ENCODE measurements at places on chromosomes 13 and 19.

DNA sequence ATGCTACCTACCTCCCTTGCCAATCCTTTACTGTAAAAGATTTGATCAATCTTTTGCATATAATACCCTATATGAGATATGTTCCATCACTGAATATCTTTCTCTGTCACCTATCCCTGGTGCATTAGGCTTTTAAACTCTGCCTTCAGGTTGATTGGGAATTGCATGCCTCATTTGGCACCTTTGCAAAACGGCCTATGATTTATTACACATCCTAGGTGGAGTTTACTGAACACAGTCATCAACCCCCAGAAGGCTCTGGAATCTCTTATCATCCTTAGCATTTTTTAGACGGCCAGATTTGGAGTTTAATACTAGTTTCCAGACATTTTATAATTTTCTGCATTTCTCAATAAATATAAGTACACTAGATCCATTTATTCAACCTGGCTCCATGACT is 448.4 kb upstream of the SLC10A2 start:
- no peak for DNase-seq

DNA sequence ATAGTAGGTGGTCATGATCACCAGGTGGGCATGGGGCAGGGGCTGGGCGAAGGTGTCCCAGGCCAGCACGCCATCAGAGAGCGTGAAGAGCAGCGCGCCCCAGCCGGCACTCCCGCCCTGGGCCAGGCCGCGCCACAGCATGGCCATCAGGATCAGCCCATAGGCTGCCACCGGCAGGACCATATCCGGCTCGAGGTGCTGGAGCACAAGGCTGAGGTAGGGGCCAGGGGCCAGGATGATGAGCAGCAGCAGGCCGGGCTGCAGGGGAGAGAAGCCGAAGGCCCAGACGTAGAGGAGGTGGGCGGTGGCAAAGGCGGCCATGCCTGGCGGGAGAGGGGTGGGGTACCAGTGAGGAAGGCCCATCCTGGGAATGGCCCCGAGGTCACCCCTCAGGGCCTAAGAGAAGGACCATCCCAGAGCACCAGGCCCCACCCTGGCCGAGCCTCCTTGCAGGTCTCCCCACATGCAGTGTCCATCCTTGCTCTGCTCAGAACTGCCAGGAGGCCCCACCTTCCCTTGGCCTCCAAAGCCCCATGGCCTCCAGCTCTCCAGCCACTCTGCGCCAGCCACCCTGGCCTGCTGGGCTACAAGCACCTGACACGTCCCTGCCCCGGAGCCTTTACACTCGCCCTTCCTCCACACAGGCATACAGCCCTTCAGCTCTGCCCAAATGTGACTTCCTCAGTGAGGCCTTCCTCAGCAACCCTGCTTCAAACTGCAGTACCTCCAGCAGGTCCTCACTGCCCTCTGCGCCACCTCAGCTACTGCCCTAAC is 1.1 kb downstream of the TMEM86B start:
- no peak for DNase-seq

DNA sequence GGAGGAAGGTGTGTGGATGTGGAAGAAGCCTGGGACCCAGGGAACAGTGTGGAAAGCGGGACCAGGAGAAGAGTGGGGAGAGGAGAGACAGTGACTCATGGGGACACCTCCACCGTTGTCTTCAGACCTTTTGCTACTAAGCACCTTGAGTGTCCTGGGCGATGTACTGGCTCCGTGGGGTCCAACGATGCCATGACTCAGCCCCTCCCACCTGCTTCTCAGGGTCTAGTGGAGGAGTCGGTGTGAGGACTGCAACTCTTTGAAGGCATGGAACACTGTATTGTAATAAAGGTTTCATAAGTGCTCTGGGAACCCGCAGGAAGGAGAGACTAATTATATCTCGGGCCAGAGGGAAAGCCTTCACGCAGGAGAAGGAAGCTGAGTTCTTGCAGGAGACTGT is 166.9 kb upstream of the KL start:
- DNase-seq, result no peak

GRCh38 chr13:99960663-99961311 is 10.8 kb downstream of the ZIC5 start:
- peak; percentile 51 for DNase-seq

DNA sequence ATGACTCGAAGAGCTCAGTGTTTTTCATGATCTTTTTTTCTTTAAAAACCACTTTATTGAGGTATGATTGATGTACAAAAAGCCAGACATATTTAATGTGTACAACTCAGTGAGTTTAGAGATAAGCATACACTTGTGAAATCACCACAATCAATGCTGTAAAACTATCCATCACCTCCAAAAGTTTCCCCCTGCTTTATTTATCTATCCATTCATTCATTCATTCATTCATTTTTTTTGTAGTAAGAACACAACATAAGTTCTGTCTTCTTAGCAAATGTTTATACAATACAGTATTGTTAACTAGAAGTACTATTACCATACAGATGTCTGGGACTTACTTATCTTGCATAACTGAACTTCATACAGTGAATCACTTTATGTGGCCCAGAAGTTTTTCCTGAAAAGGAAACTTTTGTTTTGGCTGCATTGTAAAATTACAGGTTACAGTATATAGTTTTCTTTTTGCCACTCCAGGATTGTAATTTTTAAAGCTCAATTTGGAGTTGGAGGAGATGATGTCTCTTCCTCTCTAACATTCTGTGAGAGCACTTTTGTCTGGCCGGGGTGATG is 6.7 kb downstream of the RAP2A start:
- DNase-seq, result no peak

DNA sequence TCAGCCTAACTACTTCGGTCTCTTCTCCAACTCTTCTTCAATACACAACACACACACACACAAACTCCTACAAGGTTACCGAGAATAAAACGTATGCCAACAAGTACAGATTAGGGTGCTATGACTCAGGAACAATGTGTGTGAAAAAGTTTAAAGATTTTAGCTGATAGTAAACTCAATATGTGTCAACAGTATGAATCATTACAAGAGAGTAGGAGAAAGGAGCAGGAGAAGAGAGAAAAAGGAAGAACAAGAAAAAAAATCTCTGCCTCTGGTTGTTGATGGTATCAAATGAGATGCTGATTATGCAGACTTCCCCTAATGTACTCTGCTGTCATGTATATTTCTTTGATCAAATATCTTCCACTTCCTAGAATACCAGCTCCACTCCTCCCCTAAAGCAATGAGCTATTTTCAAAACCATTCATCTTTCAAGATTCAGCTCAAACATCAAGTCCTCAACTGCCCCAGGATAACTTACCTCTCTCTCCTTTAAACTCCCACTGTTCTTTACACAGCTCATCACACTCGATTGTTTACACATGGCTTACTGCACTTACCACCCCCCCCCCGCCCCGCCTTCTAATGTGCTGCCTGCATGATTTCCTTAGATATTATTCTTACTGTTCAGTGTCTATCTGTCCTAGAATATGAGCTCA is 95.6 kb downstream of the FAM216B start:
- no peak for DNase-seq

GRCh38 chr13:39406688-39407087 is 196.3 kb downstream of the LHFPL6 start:
- DNase-seq, result peak; percentile 61

GRCh38 chr13:112931028-112931934 is 37.7 kb upstream of the MCF2L start:
- DNase-seq, result peak; percentile 74

GRCh38 chr19:42422092-42422900 is 4.9 kb downstream of the LIPE start:
- no peak for DNase-seq

GRCh38 chr19:14550201-14550754 is 20.9 kb downstream of the TECR start:
- no peak for DNase-seq

GRCh38 chr19:1259876-1260748 is 9.0 kb upstream of the CIRBP start:
- DNase-seq, result no peak

DNA sequence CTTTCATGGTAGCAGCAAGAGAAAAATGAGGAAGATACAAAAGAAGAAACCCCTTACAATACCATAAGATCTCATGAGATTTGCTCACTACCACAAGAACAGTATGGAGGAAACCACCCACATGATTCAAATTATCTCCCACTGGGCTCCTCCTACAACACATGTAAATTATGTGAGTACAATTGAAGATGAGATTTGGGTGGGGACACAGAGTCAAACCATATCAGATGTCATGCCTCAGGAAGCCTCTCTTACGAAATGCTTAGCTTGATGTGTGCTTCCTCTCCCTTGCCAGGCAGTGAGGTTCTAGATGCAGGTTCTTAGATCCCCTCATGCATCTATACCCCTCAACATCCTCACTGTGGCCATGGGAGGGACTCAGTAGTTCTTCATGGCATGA is 63.2 kb upstream of the RGCC start:
- DNase-seq, result no peak

DNA sequence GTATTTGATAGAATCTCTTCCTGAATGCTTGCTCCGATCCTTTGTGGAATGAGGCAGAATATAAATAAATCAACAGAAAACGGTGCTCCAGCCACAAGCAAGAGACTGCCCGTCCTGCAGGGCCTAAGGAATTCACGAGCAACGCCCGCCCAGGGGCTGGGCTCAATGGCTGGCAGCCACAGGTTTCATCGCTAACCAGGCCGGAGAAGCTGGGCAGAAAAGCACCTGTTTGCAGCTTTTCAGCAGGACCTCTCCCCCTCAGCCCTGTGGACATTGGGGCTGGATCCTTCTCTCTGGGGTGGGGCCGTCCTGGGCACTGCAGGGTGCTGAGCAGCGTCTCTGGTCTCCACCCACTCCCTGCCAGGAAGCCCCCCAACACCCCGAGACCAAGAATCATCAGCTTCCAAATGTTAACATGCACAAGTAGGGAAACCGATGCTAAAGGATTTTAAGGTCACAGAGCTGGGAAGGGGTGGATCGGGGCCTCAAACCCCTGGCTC is 102.5 kb downstream of the GADD45B start:
- peak; percentile 69 for DNase-seq

DNA sequence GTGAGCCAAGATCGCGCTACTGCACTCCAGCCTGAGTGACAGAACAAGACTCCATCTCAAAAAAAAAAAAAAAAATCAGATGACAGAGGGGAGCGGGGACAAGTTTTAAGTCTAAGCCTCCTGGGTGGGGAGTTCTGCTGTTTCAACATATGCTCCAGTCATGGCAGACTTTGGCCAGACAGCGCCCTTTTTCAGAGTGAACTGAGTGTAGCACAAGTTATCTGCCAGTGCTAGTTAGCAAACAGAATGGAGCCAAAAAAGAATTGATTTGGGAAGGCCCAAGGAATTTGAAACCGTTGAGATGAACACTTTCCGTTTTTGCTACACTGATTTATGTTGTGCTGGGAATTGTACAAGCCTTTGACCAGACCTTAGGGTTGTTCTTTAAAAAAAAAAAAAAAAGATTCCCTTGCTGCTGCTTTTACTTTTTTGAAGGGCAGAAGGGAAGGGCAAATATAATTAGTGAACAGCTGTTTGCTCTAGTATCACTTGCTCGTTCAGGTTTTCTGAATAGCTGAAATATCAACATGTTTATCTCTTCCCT is 5.7 kb downstream of the ACTN4 start:
- no peak for DNase-seq

GRCh38 chr19:38729653-38730469 is 14.4 kb downstream of the CAPN12 start:
- peak; percentile 91 for DNase-seq

DNA sequence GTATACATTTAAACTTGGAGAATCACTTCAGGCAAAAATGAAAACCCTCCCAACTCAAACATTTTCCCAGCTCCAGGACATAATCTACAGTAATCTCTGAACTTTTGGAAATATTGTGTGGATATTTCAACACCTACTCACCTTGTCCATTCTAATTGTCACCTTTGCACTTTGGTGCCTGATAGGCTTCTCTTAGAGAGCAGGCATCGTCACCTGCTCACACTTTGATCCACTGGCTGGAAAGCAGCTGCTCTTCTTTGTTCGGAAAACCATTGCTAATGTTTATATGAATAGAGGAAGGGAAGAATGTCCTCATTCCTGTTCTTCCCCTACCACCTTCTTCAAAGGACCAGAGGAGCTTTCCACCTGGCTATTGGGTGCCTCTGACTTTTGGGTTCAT is 411.2 kb downstream of the FGF9 start:
- DNase-seq, result no peak

DNA sequence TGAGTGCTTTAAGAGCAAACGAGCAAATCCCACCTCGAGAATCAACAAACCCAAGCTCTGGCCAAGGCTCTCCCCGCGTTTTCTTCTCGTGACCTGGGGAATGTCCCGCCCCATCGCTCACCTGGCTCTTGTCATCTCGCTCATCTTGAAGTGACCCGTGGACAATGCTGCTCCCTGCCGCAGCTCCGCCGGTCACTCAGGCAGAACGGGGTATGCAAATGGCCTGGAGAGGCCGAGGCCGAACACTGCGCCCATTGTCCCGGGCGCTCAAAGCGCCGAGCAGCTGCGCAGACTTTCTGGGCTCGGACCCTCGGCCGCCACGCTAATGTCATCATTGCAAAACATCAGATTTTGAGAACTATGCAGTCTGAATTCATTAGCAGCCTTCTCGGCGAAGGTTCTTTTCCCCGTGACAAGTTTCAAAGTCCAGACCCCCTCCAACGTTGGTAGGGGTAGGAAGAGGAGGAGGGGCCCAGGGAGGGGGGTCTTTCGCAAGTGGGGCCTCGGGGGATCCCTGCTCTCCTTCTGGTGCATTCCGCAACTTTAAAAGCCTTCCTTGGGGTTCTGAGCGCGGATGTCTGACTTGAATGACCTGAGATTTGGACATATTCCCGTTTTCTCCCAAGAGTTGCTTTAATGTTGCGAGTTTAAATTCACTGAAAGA is 39.7 kb downstream of the SOX1 start:
- peak; percentile 68 for DNase-seq

GRCh38 chr19:45171211-45171623 is 6.8 kb downstream of the TRAPPC6A start:
- no peak for DNase-seq

DNA sequence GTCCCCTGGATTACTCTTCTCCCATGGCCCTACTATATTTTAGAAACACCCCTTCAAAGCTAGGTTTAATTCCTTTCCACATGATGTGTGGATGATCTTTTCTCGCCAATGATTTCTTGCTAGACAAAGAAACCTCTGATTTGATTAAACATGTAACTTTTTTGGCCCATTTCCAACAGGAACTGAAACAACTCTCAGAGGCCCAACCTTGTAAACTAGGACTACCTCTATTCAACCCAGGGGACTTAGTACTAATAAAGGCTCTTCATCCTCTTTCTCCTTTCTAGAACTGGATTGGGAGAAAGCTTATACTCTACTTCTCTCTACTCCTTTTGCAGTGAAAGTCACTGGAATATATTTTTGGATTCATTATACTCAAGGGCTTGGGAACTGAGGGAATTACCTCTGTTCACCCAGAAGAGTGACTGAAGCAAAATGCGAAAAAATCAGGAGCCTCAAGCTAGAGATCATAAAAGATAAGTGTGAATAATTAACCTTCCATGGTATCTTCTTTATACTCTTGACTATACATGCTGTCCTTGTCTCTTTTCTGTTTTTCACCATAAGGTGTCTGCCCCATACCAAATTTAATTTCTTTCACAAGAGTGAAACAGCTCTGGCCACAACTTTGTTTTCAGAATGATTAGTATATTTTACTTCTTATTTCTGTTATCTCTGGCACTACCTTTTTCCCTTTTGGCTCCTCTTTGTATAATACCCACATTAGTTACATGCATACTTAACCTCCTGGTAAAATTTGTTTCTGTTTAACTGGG is 977.6 kb downstream of the SLITRK5 start:
- no peak for DNase-seq

- DNase-seq, result no peak
Observed at GRCh38 chr19:35928507-35928906, 7.7 kb upstream of the LRFN3 start.

Measured in GM23338 (cell line).